ENCODE measurements at places on chromosomes 2 and 18.

DNA sequence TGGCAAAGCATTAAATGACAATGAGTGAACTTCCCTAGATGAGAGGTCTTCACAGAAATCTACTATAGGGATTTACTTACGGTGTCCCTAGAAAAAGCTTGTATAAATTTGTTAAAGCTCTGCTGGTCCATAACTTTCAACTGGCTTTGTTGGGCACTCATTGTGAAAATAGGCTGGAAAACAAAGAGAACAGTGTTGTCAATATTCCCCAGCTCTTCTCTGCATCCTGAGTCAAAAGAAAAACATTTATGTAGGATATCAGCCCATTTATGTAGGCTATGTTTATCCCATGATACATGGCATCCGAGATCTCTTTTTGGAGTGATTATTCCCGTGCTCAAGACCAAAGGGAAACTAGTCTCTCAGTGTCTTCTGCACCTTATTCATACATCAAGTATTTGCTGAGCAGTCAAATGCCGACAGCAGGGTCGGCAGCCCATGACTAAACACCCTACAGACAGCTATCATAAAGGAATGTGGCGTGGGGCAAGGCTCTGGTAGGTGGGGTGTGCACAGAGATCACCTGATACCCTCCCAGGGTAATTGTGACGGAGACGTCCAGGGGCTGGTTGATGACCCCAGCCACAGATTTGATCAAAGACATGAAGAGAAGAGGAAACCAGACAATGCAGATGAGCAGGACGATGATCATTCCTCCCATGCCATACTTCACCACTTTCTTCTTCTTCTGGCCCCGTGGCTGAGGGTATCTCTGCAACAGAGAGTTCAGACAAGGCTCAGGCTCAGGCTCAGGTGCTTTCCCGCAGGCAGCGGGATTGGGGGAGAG lies 155.9 kb downstream of the NAPG start:
- H3K27ac ChIP-seq = no peak overlapping the region
- no peak for DNase-seq
- no peak overlapping the region for H3K4me3 ChIP-seq
- no peaks in the 10 kb centered on the region for H3K36me3 ChIP-seq
- H3K27me3 ChIP-seq = no peaks in the 10 kb centered on the region

- no peaks in the 10 kb centered on the region for H3K36me3 ChIP-seq
- H3K4me3 ChIP-seq = no peak overlapping the region
- no peak overlapping the region for H3K27ac ChIP-seq
Measured at GRCh38 chr2:120206022-120206581, 17.1 kb downstream of the TMEM185B start.

- peaks cover 4% of the 10 kb centered on the region for H3K4me1 ChIP-seq
- no peaks in the 10 kb centered on the region for H3K27me3 ChIP-seq
- no peaks in the 10 kb centered on the region for H3K36me3 ChIP-seq
- H3K27ac ChIP-seq = no peak overlapping the region
- H3K4me3 ChIP-seq = no peak overlapping the region
- DNase-seq = no peak
Measured at GRCh38 chr18:56565551-56566345, 72.6 kb downstream of the TXNL1 start.

DNA sequence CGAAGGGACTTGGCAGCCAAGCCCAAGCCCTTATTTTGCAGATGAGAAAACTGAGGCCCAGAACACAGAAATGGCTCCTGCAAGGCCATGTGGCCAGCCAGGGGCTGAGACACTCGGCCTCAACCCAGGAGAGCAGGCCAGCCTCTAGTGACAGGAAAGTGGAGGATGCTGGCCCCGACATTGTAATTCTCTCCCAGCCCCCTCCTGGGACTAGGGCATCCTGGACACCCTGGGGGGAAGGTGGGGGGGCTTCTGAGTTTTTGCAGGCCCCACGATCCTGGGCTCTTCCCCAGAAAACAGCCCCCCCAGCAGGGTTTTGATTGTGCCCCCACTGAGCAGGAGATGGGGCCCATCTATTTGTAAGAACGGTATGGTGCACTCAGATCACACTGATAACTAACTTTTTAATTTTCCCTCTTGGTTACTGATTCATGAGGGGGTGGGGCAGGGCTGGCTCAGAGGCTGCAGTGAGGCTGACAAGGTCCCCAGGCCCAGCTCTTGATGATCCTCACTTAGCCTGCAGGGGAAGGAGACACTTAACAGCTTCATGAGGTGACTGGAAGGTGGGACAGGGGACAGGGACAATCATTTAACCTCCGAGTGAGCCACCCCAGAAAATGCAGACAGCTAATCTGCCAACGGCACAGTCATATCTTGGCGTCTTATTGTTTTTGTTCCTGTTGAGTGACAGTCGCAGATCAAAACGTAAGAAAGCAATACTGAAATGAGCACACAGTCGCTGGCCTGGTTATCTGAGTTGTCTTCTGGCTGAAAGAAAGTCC lies 18.9 kb downstream of the SMAD7 start:
- H3K4me1 ChIP-seq = peaks cover 28% of the 10 kb centered on the region
- no peak overlapping the region for H3K27ac ChIP-seq
- no peaks in the 10 kb centered on the region for H3K27me3 ChIP-seq

- no peak overlapping the region for H3K27ac ChIP-seq
- H3K36me3 ChIP-seq = no peaks in the 10 kb centered on the region
- H3K27me3 ChIP-seq = no peaks in the 10 kb centered on the region
- DNase-seq = no peak
Measured at GRCh38 chr18:46169464-46169941, 65.3 kb downstream of the HAUS1 start.

- no peaks in the 10 kb centered on the region for H3K4me1 ChIP-seq
- H3K27ac ChIP-seq = no peak overlapping the region
- H3K4me3 ChIP-seq = no peak overlapping the region
- no peaks in the 10 kb centered on the region for H3K27me3 ChIP-seq
Measured at GRCh38 chr2:12700989-12701388, 15.7 kb upstream of the TRIB2 start.

GRCh38 chr2:64186699-64187605 lies 42.7 kb upstream of the PELI1 start:
- no peak overlapping the region for H3K27ac ChIP-seq
- H3K4me1 ChIP-seq = 0 out of 2 replicates have a peak, but pooled peaks cover 3% of the 10 kb centered on the region
- no peak for DNase-seq
- no peaks in the 10 kb centered on the region for H3K27me3 ChIP-seq

GRCh38 chr2:9415516-9416169 lies 7.7 kb downstream of the ITGB1BP1 start:
- no peaks in the 10 kb centered on the region for H3K4me1 ChIP-seq
- H3K27ac ChIP-seq = no peak overlapping the region
- H3K4me3 ChIP-seq = no peak overlapping the region
- no peaks in the 10 kb centered on the region for H3K27me3 ChIP-seq
- no peak for DNase-seq

DNA sequence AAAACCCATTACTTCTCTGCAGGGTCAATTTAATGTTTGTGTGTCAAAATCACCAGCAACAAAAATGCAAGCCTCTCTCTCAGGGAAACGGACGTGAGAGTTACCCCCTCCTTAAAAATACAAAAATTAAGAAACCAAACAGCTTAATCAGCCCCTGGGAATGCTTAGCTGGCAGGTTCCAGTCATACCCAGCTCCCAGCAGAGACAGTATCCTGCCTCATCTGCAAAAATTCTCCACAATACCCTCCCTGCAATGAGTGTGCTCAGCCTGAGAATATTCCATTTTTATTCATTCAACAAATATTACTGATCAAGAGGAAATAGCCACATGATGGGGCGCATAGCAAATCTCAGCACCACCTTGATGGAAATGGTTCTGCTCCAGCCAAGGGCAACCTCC lies 36.3 kb downstream of the ST8SIA5 start:
- H3K27ac ChIP-seq = no peak overlapping the region
- DNase-seq = no peak

DNA sequence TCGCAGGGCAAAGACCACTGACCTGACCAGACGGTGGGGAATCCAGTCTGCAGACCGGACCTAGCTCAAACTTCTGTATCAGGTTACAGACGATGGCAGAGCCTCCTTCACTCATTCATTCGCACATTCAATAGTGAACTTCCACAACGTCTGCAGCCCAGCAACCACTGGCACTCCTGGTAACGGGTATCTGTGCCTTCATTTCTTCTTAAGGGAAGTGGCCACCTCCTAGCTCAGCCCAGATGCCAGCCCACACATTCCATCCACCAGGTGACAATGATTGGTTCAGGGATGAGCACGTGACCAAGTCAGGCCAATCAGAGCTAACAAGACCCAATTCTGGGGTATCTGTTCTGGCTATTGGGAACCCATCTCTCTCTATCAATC lies 15.9 kb upstream of the ARMC9 start:
- H3K27ac ChIP-seq = no peak overlapping the region
- H3K4me1 ChIP-seq = 0 out of 2 replicates have a peak, but pooled peaks cover 1% of the 10 kb centered on the region
- H3K36me3 ChIP-seq = no peaks in the 10 kb centered on the region
- no peaks in the 10 kb centered on the region for H3K27me3 ChIP-seq
- H3K4me3 ChIP-seq = no peak overlapping the region
- no peak for DNase-seq

- H3K4me1 ChIP-seq = no peaks in the 10 kb centered on the region
- no peak for DNase-seq
- no peak overlapping the region for H3K27ac ChIP-seq
Measured at GRCh38 chr18:59419386-59419785, 60.3 kb upstream of the LMAN1 start.

- H3K4me3 ChIP-seq = no peak overlapping the region
- H3K36me3 ChIP-seq = no peaks in the 10 kb centered on the region
- DNase-seq = no peak
Measured at GRCh38 chr18:38475686-38476085, 910.1 kb upstream of the CELF4 start.

- H3K4me1 ChIP-seq = no peaks in the 10 kb centered on the region
- H3K27ac ChIP-seq = no peak overlapping the region
- H3K27me3 ChIP-seq = no peaks in the 10 kb centered on the region
- H3K36me3 ChIP-seq = no peaks in the 10 kb centered on the region
- no peak overlapping the region for H3K4me3 ChIP-seq
Measured at GRCh38 chr2:217680381-217680780, 322.4 kb downstream of the TNS1 start.

DNA sequence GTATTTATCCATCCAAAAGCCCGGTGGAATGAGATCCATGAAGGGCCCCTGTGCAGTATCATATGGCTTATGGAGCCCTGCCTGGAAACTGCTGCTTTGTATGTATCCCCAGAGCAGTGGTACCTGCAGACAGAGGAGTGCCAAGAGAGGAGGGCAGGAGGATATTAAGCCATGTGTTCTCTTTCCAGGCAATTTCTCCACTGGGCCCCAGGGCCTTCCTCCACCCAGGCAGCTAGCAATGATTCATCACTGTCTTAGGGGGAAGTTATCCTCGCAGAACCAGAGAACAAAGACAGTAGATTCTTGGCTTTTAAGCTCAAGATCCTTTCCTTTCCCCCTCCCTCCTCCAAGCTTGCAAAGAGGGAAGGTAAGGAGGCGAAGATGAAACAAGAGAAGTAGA lies 98.1 kb downstream of the LRRC30 start:
- H3K4me1 ChIP-seq = no peaks in the 10 kb centered on the region
- DNase-seq = no peak
- no peaks in the 10 kb centered on the region for H3K27me3 ChIP-seq
- no peak overlapping the region for H3K4me3 ChIP-seq
- no peaks in the 10 kb centered on the region for H3K36me3 ChIP-seq
- no peak overlapping the region for H3K27ac ChIP-seq

DNA sequence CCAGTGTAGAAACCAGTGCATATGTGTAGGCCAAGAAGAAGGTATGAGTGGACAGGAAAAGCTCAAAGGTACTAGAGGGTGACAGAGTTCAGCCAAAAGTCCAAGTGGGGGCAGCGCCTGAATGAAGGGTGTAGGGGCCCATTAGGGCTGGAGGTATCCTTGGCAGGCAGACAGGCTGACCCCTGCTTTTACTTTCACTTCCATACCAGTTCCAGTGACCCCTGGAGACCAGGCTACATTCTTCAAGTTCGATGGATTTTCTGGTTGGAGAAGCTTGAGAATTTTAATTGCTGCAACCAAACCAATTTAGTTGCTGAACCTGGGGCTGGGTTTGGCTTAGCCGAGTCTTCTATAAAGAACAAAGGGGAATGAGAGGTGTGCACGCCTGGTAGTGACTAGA lies 42.3 kb upstream of the MRPL33 start:
- no peaks in the 10 kb centered on the region for H3K36me3 ChIP-seq
- no peak for DNase-seq
- no peaks in the 10 kb centered on the region for H3K27me3 ChIP-seq
- peaks cover 3% of the 10 kb centered on the region for H3K4me1 ChIP-seq
- no peak overlapping the region for H3K27ac ChIP-seq

- no peak for DNase-seq
- no peak overlapping the region for H3K27ac ChIP-seq
- H3K27me3 ChIP-seq = no peaks in the 10 kb centered on the region
- H3K4me3 ChIP-seq = no peak overlapping the region
- H3K36me3 ChIP-seq = no peaks in the 10 kb centered on the region
Measured at GRCh38 chr18:55577812-55578539, 10.0 kb downstream of the TCF4 start.

GRCh38 chr2:11582612-11582861 lies 48.7 kb downstream of the GREB1 start:
- no peaks in the 10 kb centered on the region for H3K27me3 ChIP-seq
- DNase-seq = no peak
- no peak overlapping the region for H3K27ac ChIP-seq
- no peak overlapping the region for H3K4me3 ChIP-seq
- no peaks in the 10 kb centered on the region for H3K36me3 ChIP-seq
- no peaks in the 10 kb centered on the region for H3K4me1 ChIP-seq

DNA sequence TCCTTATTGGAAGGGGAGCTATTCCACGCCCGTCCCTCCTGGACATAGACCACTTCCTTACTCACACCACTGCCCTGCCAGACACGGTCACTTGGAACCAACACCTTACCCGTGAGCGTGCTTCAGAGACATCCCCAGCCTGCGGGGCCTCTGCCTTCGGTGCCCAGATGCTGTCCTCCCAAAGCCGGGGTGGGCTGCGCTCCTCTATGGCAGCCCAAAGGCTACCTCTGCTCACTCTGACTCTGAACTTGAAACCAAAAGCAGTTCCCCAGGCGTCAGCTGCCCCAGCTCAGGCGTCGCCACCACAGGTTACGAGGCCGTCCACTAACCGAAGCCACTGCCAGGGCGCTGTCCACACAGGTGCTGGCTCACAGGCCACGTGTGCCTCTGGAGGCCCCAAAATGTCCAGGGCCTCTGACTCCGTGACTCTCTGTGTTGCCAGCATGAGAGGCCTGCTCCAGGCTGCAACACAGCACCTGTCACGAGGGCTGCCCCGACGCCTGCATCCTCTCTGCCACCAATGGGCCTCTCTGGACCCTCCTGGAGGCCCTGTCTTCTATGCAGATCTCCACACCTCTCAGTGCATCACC lies 23.8 kb downstream of the HDAC4 start:
- H3K27ac ChIP-seq = no peak overlapping the region
- peaks cover 7% of the 10 kb centered on the region for H3K4me1 ChIP-seq
- H3K4me3 ChIP-seq = no peak overlapping the region
- H3K36me3 ChIP-seq = peaks cover 3% of the 10 kb centered on the region

- H3K36me3 ChIP-seq = no peaks in the 10 kb centered on the region
- peaks cover 1% of the 10 kb centered on the region for H3K4me1 ChIP-seq
- no peaks in the 10 kb centered on the region for H3K27me3 ChIP-seq
- H3K27ac ChIP-seq = no peak overlapping the region
Measured at GRCh38 chr2:14330884-14331283, 301.6 kb upstream of the LRATD1 start.

GRCh38 chr2:9076755-9077154 lies 73.3 kb upstream of the MBOAT2 start:
- no peaks in the 10 kb centered on the region for H3K36me3 ChIP-seq
- H3K27ac ChIP-seq = no peak overlapping the region
- peaks cover 3% of the 10 kb centered on the region for H3K4me1 ChIP-seq
- no peak overlapping the region for H3K4me3 ChIP-seq
- DNase-seq = no peak
- no peaks in the 10 kb centered on the region for H3K27me3 ChIP-seq

GRCh38 chr18:35526495-35527059 lies 28.8 kb upstream of the INO80C start:
- no peaks in the 10 kb centered on the region for H3K36me3 ChIP-seq
- no peak overlapping the region for H3K27ac ChIP-seq
- H3K4me3 ChIP-seq = no peak overlapping the region
- no peaks in the 10 kb centered on the region for H3K27me3 ChIP-seq
